ENCODE measurements at places on chromosomes 7 and 10. TPM values are rescaled to one million over a fixed set of nuclear protein-coding genes. Genes with fewer than 3 reads are reported as not detected.

- DNase-seq: peak; percentile 73
Measured at GRCh38 chr7:32846630-32847225, 44.8 kb downstream of the KBTBD2 start.

SEMA3E gene
- total RNA-seq: 0.41 TPM

- no peak for DNase-seq
Measured at GRCh38 chr7:1455241-1455939, 3.9 kb downstream of the MICALL2 start.

SPACDR gene
- 1.0 TPM for total RNA-seq

MSMB gene
- total RNA-seq: not detected

GRCh38 chr10:91711885-91712680 lies 79.2 kb upstream of the PPP1R3C start:
- DNase-seq: no peak

CADPS2 gene
- 3.7 TPM for total RNA-seq

All from neural crest cell (in vitro differentiated cells).